NCI-H1092 (cell line): ENCODE measurements at places on chromosomes 3 and 15.
A peak's percentile ranks its signal among the peaks of the same experiment; 100 is the strongest.

DNA sequence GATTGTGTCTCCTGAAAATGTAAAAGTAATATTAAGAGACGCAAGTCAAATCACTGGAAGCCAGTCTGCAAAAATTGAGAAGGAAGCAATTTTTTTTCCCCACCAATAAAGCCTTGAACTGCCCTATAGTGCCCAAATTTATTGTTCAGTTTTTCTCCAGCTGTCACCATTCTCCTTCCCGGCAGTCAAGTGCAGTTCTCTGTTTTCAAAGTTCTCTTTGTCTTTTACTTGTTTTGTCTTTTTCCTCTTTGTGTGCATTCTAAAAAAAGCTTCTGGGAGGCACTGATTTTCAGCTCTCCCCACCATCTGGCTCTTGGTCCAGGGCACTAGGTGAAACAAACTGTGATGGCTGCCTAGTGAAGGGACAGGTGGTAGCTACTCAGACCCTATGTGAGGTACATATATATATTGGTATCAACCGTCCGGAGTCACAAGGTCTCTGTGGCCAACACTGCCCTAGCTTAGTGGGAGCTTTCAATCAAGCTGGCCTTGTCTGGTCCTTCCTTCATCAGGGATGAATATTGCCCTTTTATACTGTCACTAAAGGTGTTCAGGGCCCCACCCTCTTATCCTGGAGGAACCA lies 6.1 kb upstream of the CLRN1 start:
- DNase-seq, result no peak

- DNase-seq, result no peak
These were observed 112.6 kb downstream of the USP13 start for GRCh38 chr3:179765396-179765795.

DNA sequence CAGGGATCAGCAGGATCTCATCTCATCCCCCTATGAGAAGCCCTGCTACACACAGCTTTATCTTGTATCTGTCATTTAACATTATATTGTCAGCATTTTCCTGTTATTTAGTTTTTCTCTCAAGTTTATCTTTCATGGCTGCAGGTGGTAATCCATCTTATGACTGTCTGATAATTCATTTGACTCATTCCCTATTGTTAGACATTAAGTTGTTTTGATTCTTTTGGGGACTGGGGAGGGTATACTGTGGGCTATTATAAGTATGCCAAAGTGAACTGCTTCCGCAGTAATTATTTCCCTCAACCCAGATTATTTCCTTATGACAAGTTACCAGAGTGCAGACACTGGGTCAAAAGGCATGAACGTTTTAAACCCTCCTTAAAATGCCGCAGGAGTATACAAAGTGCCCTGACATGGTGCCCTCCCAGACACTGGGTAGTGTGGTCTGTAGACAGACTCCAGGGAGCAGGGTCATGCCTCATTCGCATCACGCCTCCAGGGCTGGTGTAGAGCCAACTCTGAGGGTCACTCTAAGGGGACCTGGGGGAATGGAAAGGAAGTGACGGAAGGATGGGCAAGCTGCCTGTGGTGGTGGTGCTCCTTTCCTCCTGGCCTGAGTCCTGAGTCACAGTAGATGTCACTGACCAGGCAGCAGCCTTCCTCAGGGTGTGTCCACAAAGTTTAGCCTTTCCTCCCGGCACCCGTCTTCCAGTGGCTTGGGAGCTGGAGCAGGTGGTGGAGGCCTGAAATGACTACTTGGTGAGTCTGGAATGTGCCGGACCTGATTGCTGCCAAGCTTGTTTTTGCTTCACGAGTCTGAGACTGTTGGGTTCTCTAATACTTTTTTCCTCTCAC lies 11.6 kb downstream of the GPR160 start:
- no peak for DNase-seq

DNA sequence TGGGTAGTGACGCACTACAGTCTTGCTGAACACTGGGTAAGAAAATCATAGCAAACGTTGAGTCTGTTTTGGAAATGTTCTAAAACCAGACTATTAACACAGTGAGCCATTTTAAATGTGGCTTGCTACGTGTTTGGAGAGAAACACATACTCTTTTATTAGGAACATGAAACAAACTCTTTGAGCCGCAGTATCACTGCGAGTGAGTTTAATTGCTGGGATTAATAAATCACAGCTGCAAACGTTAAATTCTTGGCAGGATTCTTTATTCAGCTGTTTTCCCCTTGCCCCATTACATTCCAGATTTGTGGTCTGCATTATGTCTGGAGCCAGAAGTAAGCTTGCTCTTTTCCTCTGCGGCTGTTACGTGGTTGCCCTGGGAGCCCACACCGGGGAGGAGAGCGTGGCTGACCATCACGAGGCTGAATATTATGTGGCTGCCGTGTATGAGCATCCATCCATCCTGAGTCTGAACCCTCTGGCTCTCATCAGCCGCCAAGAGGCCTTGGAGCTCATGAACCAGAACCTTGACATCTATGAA lies 33.6 kb downstream of the BTD start:
- DNase-seq, result no peak

DNA sequence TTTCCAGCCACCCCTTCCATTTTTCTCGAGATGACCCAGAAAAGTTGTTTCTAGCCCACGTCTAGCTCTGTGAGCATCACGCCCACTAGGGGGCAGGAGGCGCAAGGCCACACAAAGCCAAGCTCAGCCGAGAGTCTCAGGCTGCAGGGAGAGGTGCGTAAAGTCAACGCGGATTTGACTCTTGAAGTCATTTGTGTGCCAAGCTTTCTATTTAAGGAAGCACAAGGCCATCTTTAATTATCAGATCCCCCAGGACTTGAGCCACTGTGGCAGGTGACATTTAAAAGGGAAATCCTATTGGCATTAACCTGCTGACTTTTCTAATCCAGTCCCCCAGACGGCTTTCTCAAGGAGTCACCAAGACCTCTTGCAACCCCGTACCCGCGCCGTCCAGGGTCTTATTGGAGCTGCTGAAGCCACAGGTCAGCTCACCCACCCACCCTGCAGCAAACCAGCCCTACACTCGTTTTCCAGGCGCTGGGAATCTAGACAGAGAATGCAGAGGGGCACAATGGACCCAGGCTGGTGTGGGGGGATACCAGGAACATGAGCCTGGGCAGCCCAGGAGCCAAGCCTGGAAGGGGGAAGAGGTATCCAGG lies 62.1 kb downstream of the CAPN7 start:
- peak; percentile 63 for DNase-seq
